Pericardium fibroblast (primary cell): ENCODE measurements at places on chromosomes 1 and 21. TPM values are rescaled to one million over a fixed set of nuclear protein-coding genes. Genes with fewer than 3 reads are reported as not detected.

The FAM110D gene
- 0.43 TPM in 1 of 2 replicates, not detected in the other for total RNA-seq

The PCP4L1 gene
- total RNA-seq: not detected in 2 replicates

The OR2L2 gene
- total RNA-seq: not detected in 2 replicates

The NPPB gene
- total RNA-seq: not detected in 2 replicates

The ORC1 gene
- 0.35 and 0.77 TPM in 2 replicates for total RNA-seq

The SLAMF6 gene
- total RNA-seq: not detected in 2 replicates

The PRR9 gene
- 0.12 TPM in 1 of 2 replicates, not detected in the other for total RNA-seq

The RNU1-1 gene
- total RNA-seq: under 0.01 TPM in 2 replicates

The GJA4 gene
- total RNA-seq: 0.12 and 0.34 TPM in 2 replicates

The OR2T33 gene
- not detected in 2 replicates for total RNA-seq

The TSPAN2 gene
- total RNA-seq: 2.5 TPM in 1 of 2 replicates, not detected in the other

The CFHR3 gene
- total RNA-seq: not detected in 2 replicates

The SIM2 gene
- 1.8 TPM in 1 of 2 replicates, not detected in the other for total RNA-seq

The CBS gene
- 80.2 and 93.3 TPM in 2 replicates for total RNA-seq

The OR2L5 gene
- total RNA-seq: not detected in 2 replicates

The DMRTA2 gene
- not detected in 2 replicates for total RNA-seq

The NBPF4 gene
- total RNA-seq: not detected in 2 replicates

The TMEM183A gene
- 50.5 and 60.9 TPM in 2 replicates for total RNA-seq

The BTBD8 gene
- 0.93 and 4.2 TPM in 2 replicates for total RNA-seq

The TRNP1 gene
- 205 and 207 TPM in 2 replicates for total RNA-seq

The HES3 gene
- total RNA-seq: not detected in 2 replicates

The HLCS gene
- total RNA-seq: 11.0 and 11.6 TPM in 2 replicates

The LRRN2 gene
- total RNA-seq: 1.2 and 2.6 TPM in 2 replicates

The PDZK1IP1 gene
- 1.1 TPM in 1 of 2 replicates, not detected in the other for total RNA-seq

The ARTN gene
- total RNA-seq: not detected in 2 replicates

The AGL gene
- total RNA-seq: 5.3 TPM in 2 replicates

The ACOT11 gene
- 0.47 and 2.3 TPM in 2 replicates for total RNA-seq

The PKP1 gene
- not detected in 2 replicates for total RNA-seq

The KRTAP11-1 gene
- total RNA-seq: not detected in 2 replicates

The GNG4 gene
- 0.09 and 0.58 TPM in 2 replicates for total RNA-seq

The PM20D1 gene
- total RNA-seq: 0.17 TPM in 1 of 2 replicates, not detected in the other

The SETSIP gene
- 0.26 TPM in 1 of 2 replicates, not detected in the other for total RNA-seq

The CYP2J2 gene
- 1.4 TPM in 1 of 2 replicates, not detected in the other for total RNA-seq

The GPA33 gene
- total RNA-seq: not detected in 2 replicates

The CLCNKB gene
- 0.09 and 0.23 TPM in 2 replicates for total RNA-seq

The CRYBG2 gene
- total RNA-seq: not detected in 2 replicates

The AGBL4 gene
- not detected in 2 replicates for total RNA-seq

The THAP3 gene
- total RNA-seq: 16.8 and 19.3 TPM in 2 replicates

The REN gene
- total RNA-seq: not detected in 2 replicates

The SH2D5 gene
- total RNA-seq: 0.26 and 0.58 TPM in 2 replicates

The F13B gene
- not detected in 2 replicates for total RNA-seq

The LEMD1 gene
- total RNA-seq: not detected in 2 replicates

The SIPA1L2 gene
- 2.6 and 18.0 TPM in 2 replicates for total RNA-seq

The LCE3E gene
- not detected in 2 replicates for total RNA-seq

The PKLR gene
- total RNA-seq: not detected in 2 replicates

The PSEN2 gene
- total RNA-seq: 4.6 and 14.8 TPM in 2 replicates

The INPP5B gene
- total RNA-seq: 15.8 and 18.7 TPM in 2 replicates

The CDC20 gene
- total RNA-seq: 2.6 and 4.7 TPM in 2 replicates

The BNIPL gene
- total RNA-seq: 0.17 TPM in 1 of 2 replicates, not detected in the other

The TTC4 gene
- 8.9 and 15.6 TPM in 2 replicates for total RNA-seq

The RAD54L gene
- 0.26 and 0.35 TPM in 2 replicates for total RNA-seq

The ZNF496 gene
- total RNA-seq: 24.0 and 31.7 TPM in 2 replicates

The TRPM2 gene
- not detected in 2 replicates for total RNA-seq
